ENCODE measurements at places on chromosomes 4 and X. TPM values are rescaled to one million over a fixed set of nuclear protein-coding genes. Genes with fewer than 3 reads are reported as not detected.

The F8A2 gene
- polyA plus RNA-seq, result not detected

The TNMD gene
- polyA plus RNA-seq, result 89.6 TPM

The STK32B gene
- 8.2 TPM for polyA plus RNA-seq

The PDGFRA gene
- 98.5 TPM for polyA plus RNA-seq

The TEX13C gene
- 0.03 TPM for polyA plus RNA-seq

The CYTL1 gene
- polyA plus RNA-seq, result 7.0 TPM

The SERPINA7 gene
- not detected for polyA plus RNA-seq

The RBMX2 gene
- polyA plus RNA-seq, result 24.7 TPM

The SHROOM4 gene
- polyA plus RNA-seq, result 6.8 TPM

The ZFX gene
- polyA plus RNA-seq, result 23.9 TPM

The GDPD2 gene
- polyA plus RNA-seq, result 0.36 TPM

The FAM9C gene
- polyA plus RNA-seq, result 0.29 TPM

The SMIM31 gene
- polyA plus RNA-seq, result 0.05 TPM

The FAM53A gene
- polyA plus RNA-seq, result 0.72 TPM

The PF4V1 gene
- not detected for polyA plus RNA-seq

The PNMA3 gene
- polyA plus RNA-seq, result 0.67 TPM

The AFM gene
- polyA plus RNA-seq, result not detected

The MCTS1 gene
- polyA plus RNA-seq, result 49.1 TPM

The RAB40AL gene
- not detected for polyA plus RNA-seq

The HSFX4 gene
- not detected for polyA plus RNA-seq

The TEX11 gene
- 0.14 TPM for polyA plus RNA-seq

The NMU gene
- polyA plus RNA-seq, result 1.0 TPM

The CFI gene
- polyA plus RNA-seq, result 6.0 TPM

The SULT1E1 gene
- polyA plus RNA-seq, result 23.9 TPM

The CLNK gene
- 0.36 TPM for polyA plus RNA-seq

The NOX1 gene
- 0.42 TPM for polyA plus RNA-seq

The LDOC1 gene
- 43.6 TPM for polyA plus RNA-seq

The SLC6A8 gene
- 24.6 TPM for polyA plus RNA-seq

The SOD3 gene
- not detected for polyA plus RNA-seq

The PROM1 gene
- 60.9 TPM for polyA plus RNA-seq

The PARM1 gene
- polyA plus RNA-seq, result 58.0 TPM

The OTOP1 gene
- polyA plus RNA-seq, result not detected

The SHISA3 gene
- 4.3 TPM for polyA plus RNA-seq

The CHRNA9 gene
- 0.24 TPM for polyA plus RNA-seq

The NKX6-1 gene
- not detected for polyA plus RNA-seq

The FGA gene
- not detected for polyA plus RNA-seq

The RHOXF1 gene
- polyA plus RNA-seq, result 0.80 TPM

The TAF1 gene
- polyA plus RNA-seq, result 48.9 TPM

The PPP4R3C gene
- polyA plus RNA-seq, result not detected

The CT45A2 gene
- not detected for polyA plus RNA-seq

The FAM184B gene
- polyA plus RNA-seq, result 5.2 TPM

The XAGE1A gene
- not detected for polyA plus RNA-seq

The CT45A10 gene
- not detected for polyA plus RNA-seq

The GRID2 gene
- polyA plus RNA-seq, result 0.48 TPM

The ADH1A gene
- 1.3 TPM for polyA plus RNA-seq

The PLAC1 gene
- polyA plus RNA-seq, result 0.76 TPM

The ARR3 gene
- 0.11 TPM for polyA plus RNA-seq

The HSFX2 gene
- polyA plus RNA-seq, result 0.30 TPM

The CUL4B gene
- 34.0 TPM for polyA plus RNA-seq

The CXCL8 gene
- polyA plus RNA-seq, result 0.85 TPM

The PRR32 gene
- polyA plus RNA-seq, result not detected

The ARHGAP10 gene
- 34.9 TPM for polyA plus RNA-seq

The ELMOD2 gene
- polyA plus RNA-seq, result 22.8 TPM

The BMX gene
- 5.6 TPM for polyA plus RNA-seq

The PAGE2 gene
- not detected for polyA plus RNA-seq

The CTAG1B gene
- not detected for polyA plus RNA-seq

The GABRB1 gene
- polyA plus RNA-seq, result not detected
